AG04450 (cell line): ENCODE measurements at places on chromosomes 6 and 20.

GRCh38 chr6:43192911-43193310 lies 10.9 kb downstream of the CUL9 start:
- DNase-seq = no peak

- DNase-seq = no peak
Measured at GRCh38 chr6:150238846-150239407, 96.1 kb downstream of the PPP1R14C start.

- no peak for DNase-seq
Measured at GRCh38 chr6:12344961-12345693, 55.0 kb downstream of the EDN1 start.

DNA sequence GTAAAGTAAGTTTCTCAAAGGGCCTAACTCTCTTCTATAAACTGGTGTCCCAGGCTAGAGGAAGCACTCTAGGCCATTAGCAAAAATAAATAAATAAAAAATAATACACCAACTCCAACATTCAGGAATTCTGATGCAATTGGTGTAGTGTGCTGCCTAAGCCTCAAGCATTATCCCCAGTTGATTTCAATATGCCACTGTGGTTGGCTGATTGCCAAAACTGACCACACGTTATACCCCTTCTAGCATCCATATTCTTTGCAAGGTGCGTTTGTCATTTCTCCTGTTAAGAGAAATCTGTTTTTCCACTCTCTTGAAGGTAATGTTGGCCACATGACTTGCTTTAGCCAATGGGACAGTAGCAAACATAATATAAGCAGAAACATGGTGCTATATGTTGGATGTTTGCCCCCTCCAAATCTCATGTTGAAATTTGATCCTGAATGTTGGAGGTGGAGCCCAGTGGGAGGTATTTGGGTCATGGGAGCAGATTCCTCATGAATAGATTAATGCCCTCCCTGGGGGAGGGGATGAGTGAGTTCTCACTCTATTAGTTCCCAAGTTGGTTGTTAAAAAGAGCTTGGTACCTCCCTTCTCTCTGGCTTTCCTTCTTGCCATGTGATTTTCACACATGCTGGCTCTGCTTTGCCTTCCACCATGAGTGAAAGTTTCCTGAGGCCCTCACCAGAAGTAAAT lies 71.9 kb upstream of the PLCB4 start:
- DNase-seq = no peak

DNA sequence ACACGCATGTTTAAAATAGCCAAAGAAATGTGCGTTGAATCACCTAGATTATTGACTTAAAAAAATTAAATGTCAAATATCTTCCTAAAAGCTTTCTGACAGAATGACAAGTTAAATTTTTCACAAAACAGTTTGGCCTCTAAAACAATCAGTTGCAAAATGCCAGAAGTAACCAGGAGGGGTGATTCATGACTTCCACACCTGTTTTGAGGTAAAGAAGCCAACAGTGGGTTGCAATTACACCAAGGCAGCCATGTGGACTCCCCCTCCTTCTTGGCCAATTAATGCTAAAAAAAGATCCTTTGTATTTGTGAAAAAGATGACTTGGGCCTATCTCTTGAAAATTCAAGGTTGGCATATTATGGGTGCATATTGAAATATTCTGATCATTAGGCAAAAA lies 424.8 kb downstream of the CBLN4 start:
- DNase-seq = no peak

- DNase-seq = no peak
Measured at GRCh38 chr6:6402591-6402990, 82.1 kb upstream of the F13A1 start.

DNA sequence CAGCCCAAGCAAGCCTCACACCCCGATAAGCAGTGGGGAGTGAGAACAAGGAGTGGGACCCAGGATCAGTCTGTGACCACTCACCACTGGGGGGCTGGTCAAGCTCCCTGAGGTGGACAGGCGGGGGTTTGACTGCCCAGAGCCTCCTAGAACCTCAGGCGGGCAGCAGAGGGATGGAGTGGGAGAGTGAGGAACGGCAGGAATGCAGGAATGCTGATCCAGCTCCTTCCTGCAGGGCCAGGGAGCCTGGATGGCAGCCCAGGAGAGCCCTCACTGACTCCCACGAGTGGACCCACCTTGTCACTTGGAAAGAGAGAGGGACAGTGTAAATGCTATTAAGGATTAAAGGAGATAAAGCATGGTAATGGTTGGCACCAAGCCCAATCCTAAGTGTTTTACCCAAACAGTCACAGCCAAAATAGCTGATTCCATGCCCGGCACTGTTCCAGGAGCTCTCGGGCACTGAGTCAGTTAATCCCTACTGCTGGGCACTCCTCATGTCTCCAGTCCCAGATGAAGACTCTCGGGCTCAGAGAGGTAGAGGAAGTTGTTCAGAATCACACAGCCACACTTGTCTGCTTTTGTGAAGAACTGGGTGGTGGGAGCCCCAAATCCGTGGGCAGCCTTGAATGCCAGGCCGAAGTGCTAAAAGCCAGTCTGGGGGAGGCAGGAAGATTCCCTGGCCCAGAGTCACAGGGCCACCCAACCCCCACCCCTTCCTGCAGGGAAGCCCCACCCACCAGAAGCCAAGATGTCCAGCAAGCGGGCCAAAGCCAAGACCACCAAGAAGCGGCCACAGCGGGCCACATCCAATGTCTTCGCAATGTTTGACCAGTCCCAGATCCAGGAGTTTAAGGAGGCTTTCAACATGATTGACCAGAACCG lies 3.1 kb downstream of the MYL9 start:
- DNase-seq = no peak

GRCh38 chr6:136719280-136720044 lies 72.8 kb downstream of the MAP3K5 start:
- DNase-seq = no peak

DNA sequence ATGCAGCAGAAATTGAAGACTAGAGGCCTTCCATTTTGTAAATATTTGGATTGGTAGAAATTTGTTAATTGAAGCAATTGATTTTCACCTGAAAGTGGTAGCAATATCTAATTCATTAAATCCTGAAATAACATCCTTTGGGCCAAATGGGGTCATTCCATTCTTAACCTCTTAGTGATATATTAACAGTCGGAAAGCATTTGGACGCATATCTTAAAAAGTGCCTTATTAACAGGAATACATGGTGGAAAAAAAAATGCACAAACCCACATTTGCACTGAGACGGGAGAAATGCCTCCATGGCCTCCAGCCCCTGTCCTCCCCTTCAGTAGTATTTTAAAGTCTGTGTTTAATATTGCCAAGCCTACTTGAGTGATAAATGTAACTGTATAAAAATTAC lies 205.5 kb downstream of the TFAP2B start:
- DNase-seq = no peak

- DNase-seq = peak; percentile 88
Measured at GRCh38 chr20:8860011-8860495, 208.8 kb upstream of the PLCB4 start.

DNA sequence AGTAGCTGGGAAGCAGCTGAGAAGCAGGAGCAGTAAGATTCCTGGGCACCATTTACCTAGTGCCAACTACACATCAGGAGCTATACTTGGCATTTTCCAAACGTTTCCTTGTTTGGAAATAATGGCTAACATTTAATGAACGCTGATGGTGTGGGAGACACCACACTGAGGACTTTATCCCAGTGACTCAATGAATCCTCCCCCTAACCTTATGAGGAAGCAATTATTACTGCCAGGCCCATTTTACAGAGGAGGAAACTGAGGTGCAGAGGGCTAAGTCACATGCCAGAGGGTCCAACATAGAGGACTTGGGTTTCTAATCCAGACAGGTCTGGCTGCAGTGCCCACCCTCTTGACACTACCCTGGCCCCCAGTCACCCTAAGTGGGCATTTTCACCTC lies 6.1 kb downstream of the PTGIS start:
- DNase-seq = no peak

DNA sequence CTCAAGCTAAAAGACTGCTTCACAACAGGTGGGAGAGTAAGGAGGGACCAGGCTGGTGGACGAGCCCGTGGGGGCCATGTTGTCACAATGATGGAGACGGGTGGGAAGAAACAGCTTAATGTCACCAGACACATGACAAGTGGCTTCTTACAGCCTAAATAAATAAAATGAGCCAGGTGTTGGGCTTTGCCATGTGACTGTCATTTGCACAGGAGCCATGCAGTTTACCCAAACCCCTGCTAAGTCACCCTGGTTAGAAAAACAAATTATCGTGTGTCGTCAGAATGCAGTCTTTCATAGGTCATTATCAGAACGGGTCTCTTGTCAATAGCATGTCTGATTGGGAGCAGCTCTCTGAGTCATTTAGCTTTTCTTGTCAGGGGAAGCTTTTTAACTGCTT lies 18.5 kb downstream of the BTBD3 start:
- DNase-seq = no peak

- DNase-seq = no peak
Measured at GRCh38 chr6:40903456-40903855, 135.6 kb downstream of the UNC5CL start.

DNA sequence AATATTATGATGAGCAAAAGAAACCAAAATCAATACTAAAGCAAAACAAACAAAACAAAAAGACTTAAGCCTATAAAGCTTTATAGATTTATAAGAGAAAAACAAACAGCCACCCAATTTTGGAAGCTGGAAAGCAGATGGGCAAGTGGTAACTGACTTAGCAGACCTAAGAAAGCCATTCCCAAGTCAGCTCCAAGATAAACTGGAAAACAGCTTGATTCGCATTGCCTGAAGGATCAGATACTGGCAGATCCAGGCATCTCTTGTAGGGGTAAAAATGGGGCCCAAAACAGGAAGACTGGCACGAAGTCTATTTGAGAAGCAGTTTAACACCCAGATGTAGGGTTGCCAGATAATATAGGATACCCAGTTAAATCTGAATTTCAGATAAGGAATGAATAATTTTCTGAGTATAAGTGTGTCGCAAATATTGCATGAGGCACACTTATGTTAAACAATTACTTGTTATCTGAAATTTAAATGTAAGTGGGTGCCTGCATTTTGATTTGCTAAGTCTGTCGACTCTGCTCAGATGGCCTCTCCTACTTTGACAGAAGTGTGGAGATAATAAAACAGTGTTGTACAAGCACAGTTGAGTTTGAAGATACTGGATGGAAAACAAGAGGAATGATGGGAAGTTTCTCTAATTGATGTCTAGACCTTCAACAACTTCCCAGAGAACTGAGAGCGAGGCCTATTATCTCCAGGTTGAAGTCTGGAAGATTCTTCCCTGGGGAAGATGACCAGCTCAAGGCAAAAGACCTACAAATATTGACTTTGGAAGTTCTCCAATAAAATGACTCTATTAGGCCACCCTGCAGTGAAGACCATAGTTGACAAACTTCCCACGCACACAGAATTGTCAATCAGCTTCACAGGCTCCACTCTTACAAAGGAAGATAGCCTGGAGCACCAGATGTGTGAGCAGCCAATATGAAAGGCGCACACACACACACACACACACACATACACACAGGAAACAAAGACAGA lies 113.4 kb downstream of the FAM50B start:
- no peak for DNase-seq

DNA sequence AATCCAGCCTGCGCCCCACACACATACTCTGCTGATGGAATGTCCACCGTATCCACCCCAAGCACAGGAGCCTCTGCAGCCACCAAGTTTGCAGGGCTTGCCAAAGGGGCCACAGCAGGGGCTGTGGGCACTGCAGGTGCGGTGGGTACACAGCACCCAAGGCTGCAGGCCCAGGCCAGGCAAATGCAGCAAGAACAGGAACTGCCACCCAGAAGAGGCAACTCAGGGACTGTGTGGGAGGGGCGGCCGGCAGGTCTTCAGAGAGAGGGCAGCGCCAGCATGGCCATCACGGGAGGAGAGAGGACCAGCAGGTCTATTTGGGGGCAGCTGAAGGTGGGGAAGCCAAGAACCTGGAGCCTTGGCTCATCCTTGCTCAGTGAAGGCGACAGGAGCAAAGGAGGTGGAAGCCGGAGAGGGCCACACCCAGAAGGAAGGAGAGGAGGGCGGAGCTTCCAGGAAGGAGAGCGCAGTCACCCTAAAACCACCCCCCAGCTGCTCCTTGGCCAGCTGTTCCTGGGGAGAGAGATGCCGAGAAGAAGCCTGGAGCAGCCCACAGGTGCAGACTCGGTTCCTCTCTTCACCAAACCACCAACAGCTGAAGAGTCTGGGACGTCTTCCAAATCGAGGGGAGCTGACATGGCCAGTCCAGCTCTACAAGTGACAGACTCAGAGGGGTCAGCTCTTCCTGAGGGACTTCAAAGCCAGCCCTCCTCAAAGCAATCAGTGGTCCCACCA lies 265.1 kb upstream of the CDYL start:
- no peak for DNase-seq

DNA sequence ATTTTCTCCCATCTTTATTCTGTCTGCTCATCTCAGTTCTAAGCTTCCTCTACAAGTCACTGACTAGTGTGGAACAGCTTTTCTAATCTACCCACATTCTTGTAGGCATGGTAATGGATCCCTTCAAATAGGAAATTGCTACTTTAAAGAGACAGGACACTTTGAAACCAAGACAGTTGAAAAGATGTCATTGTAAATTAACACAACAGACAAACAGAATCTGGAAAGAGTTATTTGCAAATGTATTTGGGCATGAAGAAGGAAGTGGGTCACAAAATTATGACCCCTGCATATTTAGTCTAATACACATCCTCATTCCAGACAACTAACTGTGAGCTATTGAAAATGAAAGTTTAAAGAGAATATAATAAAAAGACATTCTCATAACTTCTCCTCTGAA lies 298.2 kb upstream of the MARCKS start:
- DNase-seq = no peak

- no peak for DNase-seq
Measured at GRCh38 chr6:150588888-150589499, 10.7 kb upstream of the PLEKHG1 start.

GRCh38 chr20:50572938-50573777 lies 63.0 kb downstream of the PTPN1 start:
- DNase-seq = peak; percentile 46

DNA sequence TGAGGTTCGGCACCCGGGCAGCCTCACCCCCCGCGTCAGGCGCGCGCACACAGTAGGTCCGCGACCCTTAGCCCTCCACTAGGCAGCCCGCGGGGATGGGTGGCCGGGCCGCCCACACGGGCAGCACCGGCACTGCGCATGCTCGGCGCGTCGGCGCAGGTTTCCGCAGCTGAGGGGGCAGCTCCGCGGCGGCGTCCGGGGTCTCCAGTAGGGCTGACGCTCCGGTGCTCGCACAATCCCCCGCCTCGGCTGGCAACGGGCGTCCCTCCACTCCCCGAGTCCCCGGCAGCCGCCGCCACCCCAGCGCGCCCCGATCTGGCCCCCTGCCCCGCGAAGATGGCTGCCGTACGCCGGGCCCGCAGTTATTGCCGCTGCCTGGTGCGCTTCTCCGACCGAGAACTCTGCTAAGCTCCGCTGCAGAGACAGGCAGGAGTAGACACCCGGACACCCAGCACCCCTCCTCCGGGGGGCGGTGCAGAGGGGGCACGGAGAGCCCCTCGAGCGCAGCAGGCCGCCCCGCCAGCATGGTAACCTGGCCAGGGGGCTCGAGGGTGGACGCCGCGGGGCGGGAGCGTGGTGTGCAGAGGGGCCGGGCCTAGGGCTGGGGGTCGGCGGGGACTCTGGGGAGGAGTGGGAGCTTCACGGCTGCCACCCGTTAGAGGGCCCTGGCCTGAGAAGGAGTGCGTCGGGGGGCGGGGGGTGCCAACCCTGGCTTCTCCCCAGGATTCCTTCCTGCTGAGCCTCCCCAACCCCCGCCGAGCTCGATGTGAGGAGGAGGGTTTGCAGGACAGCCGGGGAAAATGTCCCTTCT lies at the start of gene FBXO9:
TSS of gene FBXO9 (plus strand) at position 139 of the 811 bp plus-strand sequence. CDS start at position 525, 386 bp downstream.
- no peak for DNase-seq

- no peak for DNase-seq
Measured at GRCh38 chr6:127423921-127424320, 35.3 kb downstream of the KIAA0408 start.

GRCh38 chr20:2817891-2818595 lies 1.9 kb downstream of the TMEM239 start:
- DNase-seq = no peak
